LHCN-M2 (cell line): ENCODE measurements at places on chromosomes 3 and 15. TPM values are rescaled to one million over a fixed set of nuclear protein-coding genes. Genes with fewer than 3 reads are reported as not detected.

CD80 gene
- total RNA-seq: not detected in 2 replicates

DNA sequence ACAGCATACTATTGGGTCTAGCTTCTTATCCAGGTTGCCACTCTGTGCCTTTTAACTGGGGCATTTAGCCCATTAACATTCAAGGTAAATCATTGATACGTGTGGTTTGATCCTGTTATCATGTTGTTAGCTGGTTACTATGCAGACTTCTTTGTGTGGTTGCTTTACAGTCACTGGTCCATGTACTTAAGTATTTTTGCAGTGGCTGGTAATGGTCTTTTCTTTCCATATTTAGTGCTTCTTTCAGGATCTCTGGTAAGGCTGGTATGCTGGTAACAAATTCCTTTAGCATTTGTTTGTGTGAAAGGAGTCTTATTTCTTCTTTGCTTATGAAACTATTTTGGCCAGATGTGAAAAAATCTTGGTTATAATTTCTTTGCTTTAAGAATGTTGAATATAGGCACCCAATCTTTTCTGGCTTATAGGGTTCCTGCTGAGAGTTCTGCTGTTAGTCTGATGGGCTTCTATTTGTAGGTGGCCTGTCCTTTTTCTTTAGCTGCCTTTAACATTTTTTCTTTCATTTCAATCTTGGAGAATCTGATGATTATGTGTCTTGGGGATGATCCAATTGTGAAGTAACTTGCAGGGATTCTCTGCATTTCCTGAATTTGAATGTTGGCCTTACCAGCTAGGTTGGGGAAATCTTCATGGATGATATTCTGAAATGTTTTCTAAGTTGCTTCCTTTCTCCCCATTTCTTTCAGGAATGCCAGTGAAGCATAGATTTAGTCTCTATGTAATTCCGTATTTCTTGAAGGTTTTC, 39.3 kb downstream of the CCR1 start:
- peak; percentile 41 for DNase-seq

GRCh38 chr15:66715720-66716655, 14.0 kb downstream of the SMAD6 start:
- no peak for DNase-seq

TMED3 gene
- total RNA-seq: 126 and 163 TPM in 2 replicates

- DNase-seq: no peak
These were observed at the start of gene TRIM69 for GRCh38 chr15:44736181-44736765. TRIM69 (plus strand) TSS chr15:44736528; CDS start chr15:44736705, 177 bp downstream.

PIGX gene
- total RNA-seq: 26.4 and 31.9 TPM in 2 replicates

- no peak for DNase-seq
These were observed 277.1 kb downstream of the EDEM1 start for GRCh38 chr3:5464649-5465048.

MCF2L2 gene
- 0.13 and 0.23 TPM in 2 replicates for total RNA-seq

DNA sequence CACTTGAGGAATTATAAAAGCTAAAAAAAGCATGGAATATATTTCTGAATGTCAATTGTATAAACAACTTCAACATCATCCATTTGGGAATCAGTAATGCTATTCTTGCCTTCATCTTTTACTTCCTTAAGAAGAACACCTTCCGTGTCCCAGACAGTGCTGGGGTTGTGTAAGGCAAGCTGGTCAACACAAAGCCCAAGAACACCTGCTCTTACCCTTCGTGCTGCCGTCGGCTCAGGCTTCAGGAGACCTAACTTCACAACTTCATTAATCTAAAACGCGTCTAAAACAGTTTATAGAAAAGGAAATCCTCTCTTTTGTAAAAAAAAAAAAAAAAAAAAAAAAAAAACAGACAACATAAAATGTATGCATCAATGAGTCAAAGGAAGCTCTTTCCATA, 81.3 kb downstream of the ABI3BP start:
- no peak for DNase-seq

ATP13A3 gene
- total RNA-seq: 169 and 175 TPM in 2 replicates

DNA sequence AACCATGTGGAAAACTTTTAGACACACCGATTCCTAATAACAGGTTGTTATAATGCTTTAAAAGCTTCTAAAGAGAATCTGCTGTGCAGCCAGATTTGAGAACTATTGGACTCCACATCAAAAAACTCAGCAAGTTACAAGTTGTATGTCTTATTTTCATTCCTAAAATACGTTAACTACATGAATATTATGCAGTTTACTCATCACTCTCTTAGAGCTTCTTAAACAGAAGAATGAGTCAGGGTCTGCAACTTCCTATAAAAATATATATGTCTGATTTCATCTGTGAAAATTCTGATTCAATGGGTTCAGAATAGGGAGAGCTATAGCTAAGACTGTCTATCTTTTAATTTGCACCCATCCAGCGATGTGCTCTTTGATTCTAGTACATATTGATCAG, 244.2 kb upstream of the EPHA3 start:
- no peak for DNase-seq

DNA sequence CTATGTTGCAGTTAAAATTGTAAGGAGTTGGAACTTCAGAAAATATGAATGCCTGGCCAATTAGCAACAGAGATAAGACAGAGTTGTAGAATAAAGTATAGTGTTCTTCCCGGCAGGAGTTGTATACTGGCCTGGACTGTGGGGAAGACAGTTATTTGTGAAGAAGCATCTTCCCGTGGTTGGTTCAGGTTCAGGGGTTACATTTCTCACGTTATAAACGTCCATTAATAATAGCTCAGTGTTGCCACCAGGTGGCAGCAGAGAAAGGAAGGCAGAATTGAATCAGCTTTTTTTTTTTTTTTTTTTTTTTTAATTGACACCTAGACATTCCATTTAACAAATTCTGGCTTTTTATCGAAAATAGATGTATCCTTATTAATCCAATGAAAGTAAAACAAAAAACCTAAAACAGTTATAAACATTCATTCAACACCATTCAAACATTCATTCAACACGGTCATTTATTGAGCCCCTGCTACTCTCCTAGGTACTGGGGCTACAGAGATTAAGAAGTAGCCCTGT, 66.4 kb upstream of the NR2E3 start:
- DNase-seq: peak; percentile 56

DNA sequence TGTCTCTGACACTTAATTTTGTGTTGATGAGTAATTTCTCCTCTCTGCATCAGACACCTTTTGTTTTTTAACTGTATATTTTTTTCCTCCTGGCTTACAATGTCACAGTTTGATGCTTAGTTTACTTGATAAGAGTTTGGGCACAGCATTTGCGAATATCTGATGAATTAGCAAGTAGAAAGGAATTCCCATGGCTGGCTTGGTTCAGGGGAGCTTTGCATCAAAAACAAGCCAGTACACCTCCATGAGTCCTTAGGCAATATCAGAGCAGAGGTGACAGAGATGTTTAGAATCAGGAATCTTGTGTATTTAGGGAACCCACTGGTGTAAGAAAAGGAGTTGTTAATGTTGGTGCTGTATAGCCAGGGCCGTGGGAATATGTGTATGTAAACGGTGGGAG, 9.3 kb downstream of the ARHGEF26 start:
- no peak for DNase-seq

DNA sequence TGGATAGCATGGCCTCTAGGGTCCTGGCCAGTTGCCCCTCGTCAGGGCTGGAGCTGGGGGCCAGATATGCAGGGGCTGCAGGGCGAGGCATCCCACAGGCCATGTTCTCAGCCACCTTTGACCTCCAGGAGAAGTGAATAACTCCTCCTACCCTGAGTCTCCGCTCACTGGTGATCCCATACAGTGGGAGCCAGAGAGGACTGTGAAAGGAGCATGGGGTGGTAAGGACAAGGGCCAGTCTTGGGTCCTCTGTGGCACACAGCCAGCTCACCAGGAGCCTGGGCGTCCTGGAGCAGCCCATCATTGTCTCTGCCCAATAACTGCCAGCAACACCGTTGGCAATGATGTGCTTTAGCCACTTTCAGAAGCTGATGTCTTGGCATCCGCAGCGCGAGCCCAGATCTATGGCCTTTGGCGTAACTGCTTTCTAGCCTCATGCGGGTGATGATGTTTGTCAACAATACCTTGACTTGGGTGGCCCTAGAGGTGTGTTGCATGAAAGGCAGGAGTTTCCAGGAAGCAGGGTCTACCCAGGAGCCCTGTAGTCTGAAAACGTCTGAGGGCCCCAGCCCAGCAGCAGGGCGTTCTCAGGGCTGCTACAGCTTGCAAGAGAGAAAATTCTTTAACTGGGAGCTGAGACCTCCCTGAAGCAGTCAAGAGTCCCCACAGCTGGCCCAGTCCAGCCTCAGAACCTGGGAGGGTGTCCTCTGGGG, 61.1 kb upstream of the IQSEC1 start:
- DNase-seq: no peak

CFAP100 gene
- not detected in 2 replicates for total RNA-seq

GRCh38 chr15:92151168-92151567, 242.5 kb upstream of the ST8SIA2 start:
- no peak for DNase-seq

PRSS50 gene
- total RNA-seq: not detected in 2 replicates

DNA sequence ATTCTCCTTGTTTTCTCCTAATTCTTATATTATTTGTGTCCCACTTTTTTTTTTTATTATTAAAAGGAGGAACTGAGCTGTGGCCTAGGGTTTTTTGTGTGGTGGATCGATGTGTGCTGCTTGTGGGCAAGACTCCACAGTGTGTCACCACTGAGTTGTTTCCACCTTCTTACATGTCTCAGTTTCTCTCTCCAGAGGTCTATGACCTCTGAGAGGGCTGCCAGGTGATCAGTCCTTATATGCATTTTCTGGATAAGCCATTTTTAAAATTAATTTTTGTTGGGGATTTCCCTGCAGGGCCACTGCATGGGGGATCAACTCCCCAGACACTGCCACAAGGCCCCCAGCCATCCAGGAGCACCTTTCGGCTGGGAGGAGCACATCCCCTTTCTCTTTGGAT, 27.8 kb downstream of the IQCF6 start:
- no peak for DNase-seq

CISH gene
- 0.58 and 1.6 TPM in 2 replicates for total RNA-seq

GRCh38 chr3:167728632-167729323, 5.9 kb downstream of the PDCD10 start:
- DNase-seq: no peak

DNA sequence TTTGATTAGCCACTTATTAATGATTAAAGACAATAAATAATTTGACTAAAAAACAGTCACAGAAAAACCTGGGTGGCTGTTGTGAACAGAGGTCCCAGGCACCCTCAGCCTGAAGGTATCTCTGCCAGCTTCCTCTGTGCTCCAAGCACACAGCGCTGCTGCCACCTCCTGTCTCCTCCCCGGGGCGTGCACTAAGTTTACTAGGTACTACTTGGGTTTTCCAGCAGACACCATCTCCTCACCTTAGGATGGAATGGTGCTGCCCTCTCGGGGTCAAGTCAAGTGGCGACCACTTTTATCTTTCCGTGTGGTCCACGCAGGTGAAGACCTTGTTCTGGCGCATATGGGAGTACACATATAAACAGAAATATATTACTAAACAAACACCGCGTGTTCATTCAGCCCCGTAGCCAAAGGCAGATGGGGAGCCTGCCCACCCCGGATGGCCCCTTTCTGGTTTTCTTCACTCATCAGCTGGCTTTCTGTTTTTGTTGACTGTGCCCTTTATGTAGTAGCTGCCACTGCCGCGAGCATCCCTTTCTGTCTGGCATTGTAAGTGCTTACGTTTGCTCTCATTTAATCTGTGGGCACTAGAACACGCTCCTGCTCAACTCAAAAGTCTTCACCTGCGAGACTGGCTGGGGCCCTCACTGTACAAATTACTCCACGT, 128.0 kb downstream of the LRIG1 start:
- DNase-seq: no peak

GRCh38 chr15:52257734-52258062, 37.9 kb downstream of the MYO5C start:
- peak; percentile 78 for DNase-seq

- DNase-seq: peak; percentile 77
These were observed at the start of gene JMJD7 for GRCh38 chr15:41827880-41828806. JMJD7 (plus strand) TSS chr15:41828092; CDS start chr15:41828125, 33 bp downstream.

DNA sequence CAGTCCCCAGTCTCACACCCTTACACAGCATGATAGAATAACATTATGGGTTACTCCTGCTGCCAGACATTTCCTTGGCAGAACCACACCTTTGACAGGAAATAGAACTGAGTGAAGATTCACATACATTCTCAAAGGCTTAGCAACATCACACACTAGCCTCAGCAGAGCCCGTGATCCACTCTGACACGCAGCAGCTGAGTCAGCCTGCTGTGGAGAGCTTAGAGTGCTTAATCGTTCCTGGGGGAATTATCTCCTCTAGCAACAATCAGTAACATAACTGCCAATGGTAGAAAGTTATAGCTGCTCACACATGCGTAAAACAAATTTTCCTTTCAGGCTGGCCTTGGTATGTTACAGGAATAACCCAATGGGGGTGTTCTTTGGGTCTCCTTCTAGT, 382.1 kb downstream of the GAP43 start:
- peak; percentile 100 for DNase-seq

DNA sequence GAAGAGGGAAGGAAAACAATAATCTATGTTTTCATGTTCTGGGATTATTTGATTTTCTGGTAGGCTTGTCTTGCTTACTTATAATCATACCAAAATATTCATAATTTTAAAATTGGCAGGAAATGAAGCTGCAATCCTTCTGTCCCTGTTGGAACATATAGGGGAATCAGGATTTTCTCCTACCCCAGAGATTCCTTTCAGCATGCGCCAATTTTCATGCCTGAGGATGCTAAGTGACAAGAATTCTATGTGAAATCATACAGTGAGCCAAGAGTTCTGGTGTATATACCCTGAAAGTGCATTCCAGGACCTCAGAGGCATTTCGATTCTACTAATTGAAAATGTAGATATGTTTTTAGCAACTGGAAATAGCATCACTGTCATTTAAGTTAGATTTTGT, 9.9 kb upstream of the CADPS start:
- DNase-seq: no peak

DNA sequence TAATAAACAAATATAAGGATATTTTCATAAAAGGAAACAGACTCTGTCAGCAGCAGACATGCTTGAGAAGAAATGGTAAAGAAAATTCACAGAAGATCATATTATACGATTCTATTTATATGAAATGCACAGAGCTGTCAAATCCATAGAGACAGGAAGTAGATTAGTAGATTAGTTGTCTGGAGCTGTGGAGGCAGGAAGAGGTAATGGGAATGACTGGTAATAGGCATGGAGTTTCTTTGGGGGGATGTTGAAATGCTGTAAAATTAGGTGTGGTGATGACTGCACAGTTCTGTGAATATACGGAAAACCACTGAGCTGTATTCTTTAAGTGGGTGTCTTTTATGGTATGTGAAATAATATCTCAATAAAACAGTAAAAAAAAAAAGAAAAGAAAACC, 35.3 kb downstream of the CEP152 start:
- no peak for DNase-seq
